ENCODE measurements at places on chromosomes 12 and 14.

DNA sequence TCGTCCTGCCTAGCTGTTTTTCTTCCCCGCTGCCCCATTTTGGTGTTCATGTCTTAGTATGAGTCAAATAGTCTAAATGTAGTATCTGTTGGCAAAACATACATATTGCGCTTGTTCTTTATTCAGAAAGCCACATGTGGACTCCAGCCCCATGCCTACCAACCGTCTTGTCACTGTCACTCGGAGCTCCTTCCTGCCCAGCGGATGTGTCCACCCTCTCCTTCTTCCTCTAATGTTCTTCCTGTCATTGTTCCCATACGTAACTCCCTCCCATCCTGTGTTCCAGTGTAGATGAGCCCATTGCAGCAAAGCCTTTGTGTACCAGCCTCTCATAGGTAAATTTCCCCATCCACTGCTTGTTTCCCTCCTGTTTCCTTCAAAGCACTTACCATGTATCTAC lies 120.5 kb downstream of the TMX1 start:
- no peak for DNase-seq

GRCh38 chr14:54567639-54568561 lies 972 bp downstream of the SAMD4A start:
- peak; percentile 74 for DNase-seq

DNA sequence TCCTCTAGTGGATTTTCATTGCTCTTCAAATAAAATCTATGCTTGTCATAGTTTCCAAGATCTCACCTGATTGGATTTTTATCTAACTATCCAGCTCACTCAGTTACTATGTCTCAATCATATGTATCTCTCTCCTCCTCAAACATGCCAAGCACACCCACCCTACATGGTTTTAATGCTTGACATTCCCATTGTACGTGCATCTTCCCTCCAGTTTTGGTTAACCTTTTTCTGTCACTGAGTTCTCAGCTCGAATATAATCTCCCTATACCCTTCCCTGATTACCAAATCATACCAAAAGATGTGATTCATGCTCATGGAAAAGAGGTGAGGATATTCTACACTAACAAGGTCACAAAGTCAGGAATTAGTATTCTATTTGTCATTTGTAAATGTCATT lies 12.0 kb upstream of the PTPRQ start:
- DNase-seq, result no peak

DNA sequence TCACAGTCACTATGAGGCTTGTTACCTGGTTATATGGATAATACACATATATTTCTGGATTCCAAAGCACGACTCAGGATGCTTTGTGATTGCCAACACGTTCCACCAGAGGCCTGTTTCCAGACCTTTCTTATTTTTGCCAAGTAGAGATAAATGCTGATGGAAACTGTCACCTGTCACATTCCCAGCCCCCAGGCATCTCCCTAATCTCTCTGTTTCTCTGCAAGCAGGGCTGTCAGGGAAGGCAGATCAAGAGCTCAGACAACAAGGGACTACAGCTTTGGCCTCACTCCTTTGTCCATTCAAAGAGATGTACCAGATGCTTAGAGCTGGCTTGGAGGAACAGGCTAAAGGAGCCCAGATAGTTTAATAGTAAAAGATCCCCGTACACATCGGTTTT lies 21.8 kb upstream of the DDHD1 start:
- DNase-seq, result no peak

DNA sequence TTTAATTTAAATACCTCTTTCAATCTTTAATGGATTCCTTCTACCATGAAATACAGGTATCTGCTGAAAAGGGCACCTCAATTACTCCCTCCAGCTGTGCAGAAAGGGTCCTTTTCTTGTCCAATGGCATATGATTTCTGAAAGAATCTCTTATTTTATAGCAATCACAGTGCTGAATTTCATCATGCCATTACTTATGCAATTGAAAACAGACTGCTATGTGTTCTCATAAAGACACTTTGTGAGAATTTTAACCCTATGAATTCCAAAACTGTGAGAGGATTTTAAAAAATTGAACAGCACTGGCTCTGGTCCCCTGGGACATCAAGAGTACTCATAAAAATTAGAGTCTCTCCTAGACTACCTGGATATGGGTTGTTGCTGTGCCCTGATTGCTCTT lies 45.9 kb upstream of the CNOT2 start:
- DNase-seq, result no peak

GRCh38 chr14:24613241-24613640 lies 3.8 kb upstream of the GZMH start:
- no peak for DNase-seq

DNA sequence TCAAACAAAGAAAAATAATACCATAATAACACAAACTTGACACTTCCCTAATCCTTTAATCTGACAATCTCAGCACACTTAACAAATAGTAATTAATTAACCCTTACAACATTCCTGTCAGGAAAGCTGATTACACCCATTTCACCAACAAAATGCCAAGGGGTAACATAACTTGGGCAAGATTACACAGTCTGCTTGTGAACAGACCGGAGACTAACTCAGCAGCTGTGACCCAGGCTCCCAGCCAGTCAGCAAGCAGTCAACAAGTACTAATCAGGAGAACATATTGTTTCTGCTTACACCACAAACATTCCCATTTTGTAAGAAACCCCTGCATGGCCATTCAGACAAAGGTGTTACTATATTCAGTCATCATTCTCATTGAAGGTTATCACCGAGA lies 592.5 kb upstream of the FLRT2 start:
- DNase-seq, result no peak

DNA sequence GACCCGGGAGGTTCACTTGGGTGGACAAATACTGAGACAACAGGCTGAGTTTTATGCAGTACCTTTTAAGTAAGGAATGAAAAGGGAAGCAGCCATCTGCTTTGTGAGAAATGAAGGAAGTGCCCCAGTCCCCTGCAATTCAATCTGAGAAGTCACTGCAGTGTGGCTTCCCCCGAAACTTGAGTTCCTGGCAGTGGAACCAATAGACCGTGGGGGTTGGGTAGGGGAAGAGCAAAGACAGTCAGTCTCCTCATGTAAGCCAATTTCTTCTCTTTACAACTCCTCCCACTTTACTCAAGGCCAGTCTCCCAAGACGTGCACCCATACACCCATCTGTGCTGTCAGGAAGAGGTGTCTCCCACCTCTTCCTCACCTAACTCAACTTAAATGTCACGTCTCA lies 206.5 kb downstream of the BCAT1 start:
- no peak for DNase-seq

GRCh38 chr14:75141967-75142366 lies 15.1 kb upstream of the NEK9 start:
- DNase-seq, result no peak

GRCh38 chr14:88422919-88423650 lies 37.6 kb downstream of the SPATA7 start:
- DNase-seq, result no peak

Data from activated effector memory CD4-positive, alpha-beta T cell treated with anti-CD3 and anti-CD28 coated beads, Interleukin-2, amount 50 U/mL, for 16 hours (primary cell).